ENCODE measurements at places on chromosomes 12 and 14.
A peak's percentile ranks its signal among the peaks of the same experiment; 100 is the strongest.

GRCh38 chr14:93972618-93973205 lies 3.7 kb downstream of the ASB2 start:
- DNase-seq = no peak

- no peak for DNase-seq
Measured at GRCh38 chr12:62730649-62731048, 204.3 kb downstream of the PPM1H start.

GRCh38 chr12:21456291-21456780 lies 18.9 kb downstream of the PYROXD1 start:
- DNase-seq = peak; percentile 46

DNA sequence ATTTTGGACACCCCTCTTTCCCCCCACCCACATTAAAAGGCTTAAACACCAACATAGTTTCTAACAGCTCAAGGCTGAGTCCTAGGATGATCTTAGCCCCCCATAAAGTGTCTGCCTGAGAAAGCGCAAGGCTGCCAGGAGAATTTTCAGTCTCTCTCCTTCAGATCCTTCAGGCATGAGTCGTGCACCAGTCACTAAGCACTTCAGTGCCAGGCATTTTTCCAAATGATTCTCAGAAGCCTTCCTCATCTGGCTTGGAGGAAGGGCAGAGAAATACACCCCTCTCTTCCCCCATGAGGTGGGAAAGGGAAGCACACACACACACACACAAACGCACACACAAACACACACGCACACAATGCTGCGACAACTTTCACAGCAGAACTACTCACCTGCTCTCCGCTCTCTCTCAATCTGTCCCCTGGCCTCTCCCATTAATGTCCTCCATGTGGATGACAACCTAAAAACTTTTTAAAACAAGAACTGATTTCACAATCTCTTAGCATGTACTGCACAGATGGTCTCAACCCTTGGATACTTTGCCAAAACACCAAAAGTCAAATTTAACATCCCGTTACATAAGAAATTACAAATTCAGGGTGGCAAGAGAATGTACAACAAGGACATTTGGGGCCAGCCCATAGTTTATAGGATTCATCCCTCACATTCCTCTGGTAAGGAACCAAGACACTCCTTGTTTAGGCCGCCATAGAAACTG lies 49.8 kb downstream of the CKAP4 start:
- DNase-seq = no peak

GRCh38 chr14:30580616-30581282 lies 21.8 kb downstream of the G2E3 start:
- no peak for DNase-seq

DNA sequence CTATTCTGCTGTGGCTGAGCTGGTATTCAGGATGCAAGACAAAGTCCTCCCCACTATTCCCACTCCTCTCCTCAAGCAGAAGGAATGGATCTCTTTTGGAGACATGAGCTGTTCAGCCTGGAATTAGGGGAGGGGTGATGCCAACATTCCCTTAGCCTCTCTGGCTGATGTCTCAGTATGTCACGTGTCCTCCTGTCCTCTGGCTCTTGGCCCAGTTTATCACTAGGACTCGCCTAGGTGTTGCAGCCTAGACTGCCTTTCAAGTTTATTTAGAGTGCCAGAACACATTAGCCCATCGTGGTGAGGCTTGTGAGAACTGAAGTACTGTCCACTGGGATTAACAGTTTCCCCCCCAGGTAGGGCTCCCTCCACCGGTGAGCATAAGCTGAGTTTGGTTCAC lies 239.9 kb upstream of the MIS18BP1 start:
- DNase-seq = no peak

GRCh38 chr14:69319911-69320310 lies 60.0 kb downstream of the GALNT16 start:
- DNase-seq = no peak

DNA sequence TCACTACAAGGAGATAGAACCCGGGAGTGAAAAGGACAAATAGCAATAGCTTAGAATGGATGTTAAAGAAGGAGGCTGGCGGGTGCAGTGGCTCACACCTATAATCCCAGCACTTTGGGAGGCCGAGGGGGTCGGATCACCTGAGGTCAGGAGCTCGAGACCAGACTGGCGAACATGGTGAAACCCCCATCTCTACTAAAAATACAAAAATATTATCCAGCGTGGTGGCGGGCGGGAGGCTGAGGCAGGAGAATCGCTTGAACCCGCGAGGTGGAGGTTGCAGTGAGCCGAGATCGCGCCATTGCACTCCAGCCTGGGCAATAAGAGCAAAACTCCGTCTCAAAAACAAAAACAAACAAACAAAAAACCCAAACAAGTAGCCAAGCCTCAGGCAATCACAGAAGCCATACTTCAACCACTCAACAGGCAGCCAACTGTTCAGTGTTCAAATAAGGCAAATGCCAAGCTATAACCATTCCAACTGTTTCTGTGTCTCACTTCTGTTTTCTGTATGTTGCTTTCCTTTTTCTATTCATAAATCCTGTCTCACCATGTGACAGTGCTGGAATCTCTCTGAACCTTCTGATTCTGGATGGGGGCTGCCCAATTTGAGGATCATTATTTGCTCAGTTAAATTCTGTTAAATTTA lies 3.9 kb upstream of the SPTLC2 start:
- DNase-seq = no peak

DNA sequence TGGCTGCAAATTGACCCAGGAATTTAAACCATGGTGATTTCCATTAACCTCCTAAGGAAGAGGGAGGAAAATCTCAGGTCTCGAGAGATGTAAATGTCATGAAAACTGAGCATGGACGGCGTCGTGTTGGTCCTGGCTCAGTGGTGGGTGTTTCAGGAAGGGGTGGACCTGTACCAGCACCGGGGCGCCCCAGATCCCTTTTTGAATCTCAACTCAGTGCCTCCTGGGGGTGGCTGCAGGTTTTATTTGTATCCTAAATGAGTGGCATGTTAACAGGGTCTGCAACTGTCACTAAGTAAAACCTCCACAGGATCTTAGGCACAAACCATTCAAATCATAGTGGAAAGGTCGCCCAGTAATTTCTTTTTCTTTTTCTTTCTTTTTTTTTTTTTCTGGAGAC lies 101.3 kb downstream of the ASCL4 start:
- DNase-seq = no peak

DNA sequence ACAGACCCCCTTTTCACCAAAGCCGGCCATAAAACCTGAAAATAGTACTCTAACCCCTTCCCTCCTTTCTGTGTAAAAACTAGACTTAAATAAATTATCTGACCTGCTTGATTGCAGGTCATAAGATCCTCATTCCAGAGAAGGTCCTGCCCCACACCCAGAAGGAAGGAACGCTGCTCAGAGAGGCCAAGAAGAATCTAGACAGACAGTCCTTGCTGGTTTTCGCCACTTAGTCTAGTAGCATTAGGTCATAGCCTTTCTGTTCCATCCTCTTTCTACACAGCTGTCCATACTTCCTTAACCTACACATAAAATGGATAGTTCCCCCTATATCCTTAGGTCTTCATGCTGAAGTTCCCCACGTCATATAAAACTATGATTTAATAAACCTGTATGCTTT lies 83.7 kb upstream of the IGF1 start:
- no peak for DNase-seq

- no peak for DNase-seq
Measured at GRCh38 chr14:34785223-34786006, 71.0 kb upstream of the CFL2 start.

All from stimulated activated naive CD4-positive, alpha-beta T cell treated with Interleukin-2 at 50 U/mL for 16 hours (primary cell).